Muscle of leg (tissue), 16 donors: ENCODE measurements at places on chromosomes 7 and 10.

DNA sequence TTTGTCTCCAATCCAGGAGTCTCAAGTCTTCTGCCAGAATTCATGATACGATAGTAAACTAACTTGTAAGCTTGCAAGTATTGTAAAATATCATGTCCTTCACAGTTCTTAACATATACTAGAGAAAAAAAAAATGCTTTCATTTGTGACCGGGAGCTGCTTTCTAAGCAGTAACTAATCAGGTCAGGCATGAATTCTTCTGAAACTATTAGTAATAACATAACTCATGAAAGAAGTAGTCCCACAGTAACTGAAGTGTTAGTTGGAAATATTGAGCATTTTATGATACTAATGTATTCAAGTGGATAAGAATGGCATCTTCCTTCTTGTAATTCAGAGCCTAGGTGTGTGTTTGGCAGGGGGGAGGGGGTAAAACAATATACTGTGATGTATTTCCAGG lies 665.6 kb downstream of the DNAJB9 start:
- no peak for DNase-seq

DNA sequence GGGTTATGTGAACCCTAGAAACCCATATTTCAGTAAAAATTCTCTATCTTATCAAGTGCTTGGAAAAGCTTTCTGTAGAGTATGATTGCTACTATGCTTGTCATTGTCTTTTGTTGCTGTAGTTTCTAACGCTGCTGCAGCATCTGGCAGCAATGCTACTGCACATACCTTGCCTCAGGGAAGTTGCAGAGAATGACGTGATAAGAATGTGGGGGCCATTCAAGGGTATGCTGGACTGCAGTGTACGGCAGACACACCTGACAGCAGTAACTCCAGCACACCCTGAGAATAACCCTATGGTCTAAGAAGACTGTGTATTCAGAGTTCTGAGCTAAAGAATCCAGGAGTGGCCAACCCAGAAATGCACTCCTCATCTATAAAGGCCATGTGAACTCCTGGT lies 20.5 kb downstream of the TRIM4 start:
- no peak for DNase-seq

GRCh38 chr10:128721963-128722445 lies 595.8 kb upstream of the MKI67 start:
- DNase-seq, result peak; percentile 35

GRCh38 chr10:50369931-50370330 lies 118.6 kb upstream of the ASAH2 start:
- no peak for DNase-seq
